ENCODE measurements at places on chromosomes 6 and 20.

- no peak for DNase-seq
Measured at GRCh38 chr6:69027861-69028260, 392.8 kb downstream of the ADGRB3 start.

GRCh38 chr20:57897156-57897874 is 187.5 kb upstream of the PMEPA1 start:
- no peak for DNase-seq

- DNase-seq = no peak
Measured at GRCh38 chr6:169079650-169080049, 174.0 kb downstream of the THBS2 start.

- no peak for DNase-seq
Measured at GRCh38 chr6:35710241-35710847, 21.6 kb upstream of the FKBP5 start.

- DNase-seq = no peak
Measured at GRCh38 chr6:135740580-135740979, 110.9 kb upstream of the PDE7B start.

- no peak for DNase-seq
Measured at GRCh38 chr6:47170617-47170947, 128.4 kb upstream of the ADGRF1 start.

DNA sequence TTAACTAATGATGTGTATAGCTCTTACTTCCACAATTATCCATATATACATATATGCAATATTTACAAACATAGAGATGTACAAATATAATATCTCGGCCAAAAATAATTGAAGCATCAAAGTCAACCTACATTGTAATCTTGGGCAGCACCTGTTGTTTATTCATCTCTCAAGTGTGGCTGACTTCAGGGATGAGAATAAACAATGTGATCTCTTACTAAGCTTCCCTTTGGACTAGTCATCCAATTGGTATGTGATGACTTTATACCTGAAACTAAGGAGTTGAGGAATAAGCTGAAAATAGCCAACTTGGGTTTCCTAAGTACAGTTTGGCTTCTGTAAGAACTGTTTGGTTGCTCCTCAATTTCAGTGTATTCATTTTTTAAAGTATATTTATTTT is 256.6 kb downstream of the KHDC1L start:
- DNase-seq = no peak

- DNase-seq = no peak
Measured at GRCh38 chr20:6178537-6178936, 55.7 kb upstream of the FERMT1 start.
